ENCODE measurements at places on chromosomes 5 and 9.

DNA sequence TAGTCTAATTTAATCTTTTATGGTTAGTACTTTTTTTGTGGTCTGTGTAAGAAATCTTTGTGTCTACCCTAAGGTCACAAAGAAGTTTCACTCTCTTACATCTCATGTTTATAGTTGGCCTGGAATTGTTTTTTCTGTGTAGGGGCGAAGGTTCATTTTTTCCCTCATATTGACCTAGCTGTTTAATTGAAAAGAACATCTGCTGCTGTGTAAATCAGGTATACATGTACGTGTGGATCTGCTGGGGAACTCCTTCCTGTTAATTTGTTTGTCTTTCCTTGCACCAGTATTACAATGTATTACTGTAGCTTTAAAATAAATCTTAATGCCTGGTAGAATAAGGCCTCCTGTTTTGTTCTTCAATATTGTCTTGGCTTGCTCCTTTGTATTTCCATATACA is 37.8 kb downstream of the EXOSC2 start:
- DNase-seq, result no peak

GRCh38 chr5:75072061-75072460 is 19.7 kb upstream of the GCNT4 start:
- DNase-seq, result no peak

GRCh38 chr5:1763548-1763911 is 36.1 kb downstream of the MRPL36 start:
- peak; percentile 41 for DNase-seq

- DNase-seq, result no peak
These were observed 61.9 kb downstream of the PIK3R1 start for GRCh38 chr5:68277431-68277830.

- no peak for DNase-seq
These were observed 40.2 kb upstream of the FCN1 start for GRCh38 chr9:134957945-134958227.

- DNase-seq, result no peak
These were observed 49.0 kb downstream of the FOXI1 start for GRCh38 chr5:170154744-170155143.

- no peak for DNase-seq
These were observed 61.5 kb downstream of the TMEM167A start for GRCh38 chr5:83015676-83016075.

DNA sequence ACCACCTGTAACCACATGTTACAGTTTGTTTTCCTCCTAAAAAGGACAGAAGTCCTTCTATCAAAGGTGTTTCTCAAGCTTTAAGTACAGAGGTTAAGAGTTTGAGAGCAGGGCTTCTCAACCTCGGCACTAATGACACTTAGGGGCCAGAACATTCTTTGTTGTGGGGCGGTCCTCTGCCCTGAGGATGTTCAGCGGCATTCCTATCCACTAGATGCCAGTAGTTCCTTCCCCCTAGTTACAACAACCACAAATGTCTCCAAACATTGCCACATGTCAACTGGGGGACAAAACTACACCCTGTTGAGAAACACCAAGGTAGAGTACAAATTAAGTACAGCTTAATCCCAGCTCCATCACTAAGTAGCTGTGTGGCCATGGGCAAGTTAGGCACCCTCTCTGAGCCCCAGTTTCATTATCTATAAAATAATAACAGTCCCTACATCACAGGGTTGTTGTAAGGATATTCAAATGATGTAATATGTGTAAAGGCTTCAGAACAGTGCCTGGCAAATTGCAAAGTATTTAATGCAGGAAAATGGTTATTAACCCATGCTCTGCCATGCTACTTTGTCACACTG is 44.6 kb downstream of the PIP5K1B start:
- no peak for DNase-seq

DNA sequence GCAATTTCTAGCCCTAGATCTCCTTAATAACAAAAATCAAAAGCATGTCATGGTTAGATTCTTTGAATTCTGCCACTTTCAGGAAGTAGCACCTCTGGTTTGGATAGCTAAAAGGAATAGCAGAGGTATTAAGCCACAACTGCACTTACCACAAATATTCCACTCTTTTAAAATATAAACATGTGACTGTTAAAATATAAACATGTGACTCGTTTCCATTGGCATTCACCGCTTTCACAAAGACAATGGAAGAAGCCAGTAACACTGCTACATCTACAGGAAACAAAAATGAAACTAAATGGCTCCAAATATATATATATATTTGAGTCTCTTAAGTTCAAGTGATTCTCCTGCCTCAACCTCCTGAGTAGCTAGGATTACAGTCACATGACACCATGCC is 222.9 kb downstream of the ARL15 start:
- DNase-seq, result no peak

DNA sequence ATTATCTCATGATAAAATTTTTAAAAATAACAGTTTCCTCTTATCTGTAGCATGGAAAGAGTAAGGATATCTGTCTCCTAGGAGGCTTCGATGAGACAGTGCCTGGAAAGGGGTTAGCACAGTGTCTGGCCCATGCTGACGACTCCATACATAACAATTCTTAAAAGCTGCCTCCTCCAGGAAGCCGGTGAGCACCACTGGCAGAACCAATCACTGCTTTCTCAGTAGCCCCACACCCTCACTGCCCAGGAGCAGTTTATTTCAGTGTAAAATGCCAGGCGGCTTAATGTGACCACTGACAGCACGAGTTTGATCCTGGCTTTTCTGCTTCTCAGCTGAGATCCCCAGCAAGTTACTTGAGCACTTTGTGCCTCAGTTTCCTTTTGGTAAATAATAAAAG is 1.2 kb upstream of the NIPAL4 start:
- no peak for DNase-seq

DNA sequence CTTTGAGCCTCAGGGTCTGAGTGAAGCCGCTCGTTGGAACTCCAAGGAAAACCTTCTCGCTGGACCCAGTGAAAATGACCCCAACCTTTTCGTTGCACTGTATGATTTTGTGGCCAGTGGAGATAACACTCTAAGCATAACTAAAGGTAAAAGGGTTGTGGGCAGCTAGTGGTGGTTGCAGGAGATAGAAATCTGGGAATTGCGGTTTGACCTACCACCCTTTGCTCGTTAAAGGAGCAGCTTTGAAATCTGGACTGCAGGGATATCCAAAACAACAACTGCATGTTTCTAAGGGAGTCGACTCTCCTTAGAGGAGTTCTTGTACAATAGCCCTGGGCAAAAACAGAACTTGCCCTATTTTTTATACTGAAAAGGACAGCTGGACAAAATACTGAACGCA is 19.0 kb downstream of the ABL1 start:
- no peak for DNase-seq

GRCh38 chr5:36209664-36210063 is 32.1 kb downstream of the NADK2 start:
- no peak for DNase-seq

GRCh38 chr5:190366-191035 is 794 bp upstream of the LRRC14B start:
- no peak for DNase-seq

Data from head of caudate nucleus (tissue), 42 donors.